ENCODE measurements at places on chromosomes 1 and 21.

GRCh38 chr1:108533351-108534083 lies 26.4 kb upstream of the EEIG2 start:
- no peak for DNase-seq

DNA sequence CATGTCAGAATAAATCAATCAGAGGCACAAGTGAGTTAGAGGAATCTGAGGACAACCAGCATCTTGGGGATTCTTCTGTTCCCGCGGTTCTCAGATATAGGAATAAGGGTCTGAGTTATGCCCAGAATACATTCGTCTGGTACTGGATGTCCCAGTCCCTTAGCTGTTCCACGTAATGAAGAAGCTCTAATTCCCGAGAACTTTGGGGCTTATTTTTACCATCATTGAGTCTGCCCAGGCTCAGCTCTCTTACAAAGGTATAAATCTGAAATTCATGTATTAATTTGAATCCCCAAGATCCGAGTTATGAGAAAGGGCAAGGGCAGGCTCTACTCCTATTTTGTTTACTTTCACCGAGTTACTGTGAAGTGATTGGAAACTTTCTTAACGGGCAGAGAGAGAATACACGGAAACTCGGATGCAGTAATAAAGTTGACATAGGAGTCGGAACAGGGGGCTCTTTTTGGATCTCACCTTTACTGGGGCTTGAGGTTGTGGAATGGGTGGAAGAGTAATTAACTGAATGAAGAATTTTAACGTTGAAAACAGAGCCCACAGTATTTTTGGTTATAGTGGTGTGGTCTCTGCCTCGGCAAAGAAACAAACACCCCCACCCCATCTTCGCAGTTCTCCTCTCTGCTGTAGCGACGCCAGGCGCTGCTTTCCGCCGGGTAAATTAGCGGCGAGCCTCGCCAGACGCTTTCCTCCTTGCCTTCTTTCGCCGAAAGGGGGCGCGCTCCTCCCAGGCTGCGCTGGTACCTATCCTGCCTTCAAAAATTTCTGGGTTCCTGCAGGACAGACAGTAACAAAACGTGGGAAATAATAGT lies 7.1 kb downstream of the PRRX1 start:
- DNase-seq, result no peak

GRCh38 chr21:14550135-14550534 lies 4.0 kb upstream of the SAMSN1 start:
- DNase-seq, result no peak

- no peak for DNase-seq
Observed at GRCh38 chr1:234498448-234499118, 19.6 kb upstream of the TARBP1 start.

- DNase-seq, result no peak
Observed at GRCh38 chr21:29473808-29474207, 175.1 kb downstream of the BACH1 start.
